ENCODE measurements at places on chromosomes 5 and 9.

DNA sequence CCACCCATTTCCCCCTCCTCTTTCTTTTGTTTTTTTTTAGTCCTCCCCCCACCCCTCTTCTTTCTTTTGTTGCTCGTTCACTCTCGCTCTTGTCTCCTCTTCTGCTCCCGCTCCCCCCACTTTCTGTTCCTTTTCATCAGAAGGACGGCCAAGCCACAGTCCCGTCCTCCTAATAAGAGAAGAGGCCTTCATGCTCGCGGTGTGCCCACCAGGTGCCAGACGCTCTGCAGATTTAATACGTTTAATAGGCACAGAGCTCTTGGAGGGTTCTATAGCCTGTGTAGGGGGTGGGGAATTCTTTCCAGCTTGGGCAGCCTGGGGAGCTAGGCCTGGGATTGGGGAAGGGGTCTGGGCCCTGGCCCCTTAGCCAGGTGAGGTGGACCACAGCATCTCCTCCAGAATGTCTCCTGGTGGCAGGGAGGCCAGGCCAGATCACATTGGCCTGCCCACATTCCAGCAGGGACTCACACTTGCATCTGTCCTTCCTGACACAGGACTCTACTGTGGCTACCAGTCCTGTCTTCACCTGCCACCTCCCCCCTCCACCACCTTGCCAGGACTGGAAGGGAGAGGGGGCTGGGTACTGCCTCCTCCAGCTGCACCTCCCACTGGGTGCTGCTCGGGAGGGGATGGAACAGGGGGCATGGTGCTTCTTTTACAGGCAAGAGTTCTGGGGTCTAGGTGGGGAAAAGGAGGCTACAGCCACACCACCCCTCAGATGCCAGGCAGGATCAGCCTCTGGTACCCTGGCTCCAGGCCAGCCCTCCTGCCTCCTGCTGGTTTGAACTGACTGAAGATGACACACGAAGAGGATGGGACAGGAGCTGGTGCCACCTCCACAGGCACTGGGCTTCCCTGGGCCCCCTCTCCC is 6.1 kb upstream of the BARX1 start:
- DNase-seq: no peak

DNA sequence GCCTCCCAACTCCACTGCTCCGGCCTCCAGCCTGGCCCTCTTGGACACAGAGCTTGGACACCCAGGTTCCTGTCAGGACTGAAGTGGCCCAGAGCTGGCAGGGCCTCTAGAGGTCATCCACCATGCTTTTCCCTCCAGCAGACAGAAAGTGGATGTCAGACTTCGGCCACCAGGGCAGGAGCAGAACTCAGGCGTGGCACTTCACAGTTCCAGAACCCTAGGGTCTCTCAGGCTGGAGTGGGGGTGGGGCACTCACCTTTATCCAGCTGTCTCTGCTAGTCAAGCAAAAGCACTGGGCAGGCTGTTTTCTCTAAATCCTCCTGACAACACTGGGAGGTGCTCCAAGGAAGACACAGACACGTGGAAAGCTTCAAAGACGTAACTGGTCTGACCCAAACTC is 35.6 kb upstream of the N4BP3 start:
- no peak for DNase-seq

GRCh38 chr9:99018653-99019052 is 74.9 kb downstream of the COL15A1 start:
- DNase-seq: no peak

GRCh38 chr5:55582256-55582655 is 47.5 kb upstream of the PLPP1 start:
- DNase-seq: no peak

Data from NCI-H510A (cell line).